Suppressor macrophage treated with lipopolysaccharide for 1 hour (primary cell): ENCODE measurements at places on chromosomes 6 and 20.

DNA sequence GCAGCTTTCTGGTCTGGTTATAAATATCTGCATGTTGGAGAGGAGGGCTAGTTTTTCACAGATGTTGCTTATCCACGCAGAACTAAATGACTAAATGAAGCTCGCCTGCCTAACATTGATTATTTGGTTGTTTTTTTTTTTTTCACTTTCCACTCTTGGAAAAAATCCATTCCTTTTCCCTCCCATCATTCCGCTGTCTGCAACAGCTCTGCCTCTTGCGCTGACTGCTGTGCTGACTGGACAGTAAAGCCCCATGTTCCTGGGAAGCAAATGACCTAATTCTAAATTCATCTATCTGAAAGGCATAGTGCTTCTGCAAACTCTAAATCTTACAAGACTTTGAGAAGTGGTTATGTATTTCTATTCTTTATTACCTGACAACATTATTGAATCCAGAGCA is 255.5 kb upstream of the PLN start:
- DNase-seq: no peak

DNA sequence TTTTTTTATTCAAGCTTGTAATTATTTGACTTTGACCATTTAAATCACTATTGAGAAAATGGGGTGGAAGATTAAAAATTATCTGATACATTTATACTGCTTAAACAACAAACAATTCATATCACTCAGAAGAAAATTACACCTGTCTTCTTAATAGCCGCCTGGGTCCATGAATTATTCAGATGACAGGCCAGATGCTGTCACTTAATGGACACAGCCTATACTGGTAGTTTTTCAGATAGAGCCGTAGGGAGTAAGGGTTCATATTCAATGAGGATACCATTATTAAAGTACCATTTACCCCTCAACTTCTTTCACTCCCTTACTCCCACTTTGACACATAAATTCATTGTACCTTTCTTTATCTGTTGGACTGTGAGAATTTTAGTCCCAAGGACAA is 1193.4 kb upstream of the MAP3K7 start:
- no peak for DNase-seq

DNA sequence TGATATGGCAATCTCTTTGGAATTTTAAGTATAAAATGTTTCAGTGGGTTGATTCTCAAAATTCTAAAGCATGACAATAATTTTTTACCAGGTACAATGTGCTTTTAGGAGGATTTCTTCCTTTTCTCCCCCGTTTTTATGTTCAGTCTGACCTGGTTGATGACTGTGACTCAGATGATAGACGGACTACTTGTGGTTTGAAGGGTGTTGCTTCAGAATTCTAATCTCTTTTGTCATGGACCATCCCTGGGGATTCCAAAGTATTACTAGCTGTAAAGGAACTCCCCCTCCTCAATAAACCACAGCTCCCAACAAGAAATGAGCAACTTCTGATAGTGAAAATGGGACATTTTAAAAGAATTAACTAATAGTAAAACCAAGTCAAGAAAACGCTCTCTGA is 34.9 kb upstream of the TNFAIP3 start:
- DNase-seq: peak; percentile 89

DNA sequence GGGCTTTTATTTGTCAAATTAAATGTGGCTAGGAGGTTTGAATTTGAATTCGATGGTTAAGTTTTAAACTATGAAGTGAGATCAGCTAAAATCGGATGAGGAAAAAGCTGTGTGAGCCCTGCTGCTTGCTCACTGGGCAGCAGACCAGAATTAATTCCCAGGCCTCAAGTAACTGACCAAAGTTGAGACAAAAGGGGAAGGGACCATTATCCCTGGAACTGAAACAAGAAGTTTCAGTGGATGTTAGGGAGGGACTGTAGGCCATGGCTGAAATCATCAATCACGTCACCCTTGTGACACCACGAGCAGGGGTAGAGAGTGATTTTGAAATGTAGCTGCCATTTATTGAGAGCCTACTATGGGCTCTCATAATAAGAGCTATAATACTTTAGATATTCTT is 7.0 kb upstream of the PRSS35 start:
- DNase-seq: peak; percentile 87

GRCh38 chr20:37270576-37271420 is 9.2 kb upstream of the GHRH start:
- peak; percentile 95 for DNase-seq

DNA sequence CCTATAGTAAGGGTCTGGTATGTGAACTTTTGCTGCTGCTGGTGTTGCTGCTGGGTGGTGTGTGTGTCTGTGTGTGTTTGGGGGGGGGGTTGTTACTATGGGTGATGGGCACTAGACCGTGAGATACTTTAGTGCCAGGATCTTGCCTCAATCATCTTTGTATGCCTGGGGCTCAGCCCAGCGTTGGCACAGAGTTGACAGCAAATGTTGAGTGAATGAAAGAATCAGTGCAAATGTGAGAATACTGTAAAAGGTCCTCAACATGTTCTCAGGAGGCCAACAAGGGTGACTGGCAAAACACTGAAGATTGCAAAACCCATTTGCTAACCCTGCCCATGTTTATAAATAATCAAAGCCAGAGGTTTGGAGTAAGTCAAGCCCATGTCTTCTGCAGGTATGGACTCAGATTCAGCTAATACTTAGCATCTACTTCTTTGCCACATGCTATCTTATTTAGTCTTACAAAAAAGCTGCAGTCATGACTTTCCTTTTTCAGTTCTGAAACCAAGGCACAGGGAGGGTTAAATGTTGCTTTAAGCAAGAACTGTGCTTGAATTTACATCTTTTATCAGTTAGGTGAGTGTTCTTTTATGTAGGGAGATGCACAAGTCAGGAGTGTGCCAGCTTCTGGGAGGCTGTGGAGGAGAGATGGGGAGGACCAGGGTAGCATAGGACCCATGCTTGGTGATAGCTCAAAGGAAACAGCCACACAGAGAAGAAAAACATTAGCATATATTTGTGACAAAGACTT is 125.3 kb upstream of the SPACA1 start:
- no peak for DNase-seq

DNA sequence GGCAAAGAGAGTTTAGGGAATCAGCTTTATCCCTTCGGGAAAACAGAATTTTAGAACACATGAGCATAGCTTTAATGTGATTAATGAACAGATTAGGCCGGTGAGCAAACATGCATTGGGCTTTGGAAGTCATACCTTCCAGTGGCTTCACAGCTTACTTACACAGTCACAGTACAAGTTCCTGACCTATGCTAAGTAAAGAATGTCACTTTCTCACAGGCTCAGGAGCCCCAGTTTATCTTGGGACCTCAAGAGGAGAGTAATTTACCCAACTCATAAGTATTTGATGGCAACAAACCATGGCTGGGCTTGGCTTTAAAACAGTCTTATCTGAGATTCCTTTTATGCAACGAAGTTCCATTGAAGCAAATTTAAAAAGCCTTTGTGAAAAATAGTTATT is 195.9 kb downstream of the AKAP7 start:
- DNase-seq: no peak

- peak; percentile 39 for DNase-seq
Observed at GRCh38 chr6:7542065-7542873, 798 bp downstream of the DSP start.

GRCh38 chr6:108526739-108527174 is 34.0 kb upstream of the FOXO3 start:
- DNase-seq: peak; percentile 48

GRCh38 chr6:35278708-35279107 is 18.9 kb upstream of the DEF6 start:
- no peak for DNase-seq
